ENCODE measurements at places on chromosomes 7 and 10.
A peak's percentile ranks its signal among the peaks of the same experiment; 100 is the strongest.

GRCh38 chr7:69880840-69881239, 282.6 kb downstream of the AUTS2 start:
- DNase-seq: no peak

DNA sequence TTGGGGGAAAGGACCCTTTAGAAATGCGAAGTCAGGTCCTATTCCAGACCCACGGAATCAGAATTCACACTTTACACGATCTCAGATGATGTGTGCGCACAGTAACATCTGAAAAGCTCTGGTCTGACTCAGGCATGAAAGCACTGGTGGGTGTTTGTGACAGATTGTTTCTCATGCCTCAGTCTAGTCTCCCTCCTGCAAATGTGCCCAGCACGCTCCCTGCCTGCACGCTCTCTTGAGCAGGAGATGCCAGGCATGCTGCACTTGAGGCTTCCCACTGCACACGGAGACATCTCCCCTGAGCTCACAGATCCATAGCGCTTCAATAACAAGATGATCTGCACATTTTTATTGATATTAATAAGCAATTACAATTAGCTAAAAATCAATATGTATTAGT, 23.6 kb upstream of the ZNF37A start:
- DNase-seq: no peak

GRCh38 chr10:80192553-80192952, 12.8 kb downstream of the ANXA11 start:
- no peak for DNase-seq

GRCh38 chr10:104309980-104310978, 28.0 kb downstream of the ITPRIP start:
- DNase-seq: no peak

DNA sequence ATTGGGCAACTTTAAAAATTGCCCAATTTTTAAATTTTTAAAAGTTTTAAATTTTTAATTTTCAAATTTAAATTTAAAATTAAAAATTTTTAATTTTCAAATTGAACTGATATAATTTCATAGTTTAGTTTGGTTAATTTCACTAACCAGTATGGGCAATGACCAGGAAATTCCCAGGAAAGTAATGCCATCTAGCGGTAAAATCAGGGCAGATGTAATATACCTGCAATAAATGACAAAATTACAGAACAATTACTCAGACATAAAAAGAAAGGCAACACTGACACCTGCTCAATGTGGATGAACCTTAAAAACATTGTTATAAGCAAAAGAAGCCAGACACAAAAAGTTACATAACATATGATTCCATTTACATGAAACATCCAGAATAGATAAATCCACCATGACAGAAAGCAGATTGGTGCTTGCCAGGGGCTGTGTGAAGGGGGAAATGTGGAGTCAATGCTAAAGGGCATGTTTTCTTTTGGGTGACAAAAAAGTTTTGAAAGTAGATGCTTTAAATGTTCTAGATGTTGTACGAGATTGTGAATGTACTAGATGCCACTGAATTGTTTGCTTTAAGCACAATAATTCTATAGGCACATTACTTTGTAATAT, 28.6 kb upstream of the SLC16A12 start:
- DNase-seq: peak; percentile 33

- no peak for DNase-seq
Measured at GRCh38 chr7:28785041-28785995, 172.8 kb downstream of the TRIL start.

DNA sequence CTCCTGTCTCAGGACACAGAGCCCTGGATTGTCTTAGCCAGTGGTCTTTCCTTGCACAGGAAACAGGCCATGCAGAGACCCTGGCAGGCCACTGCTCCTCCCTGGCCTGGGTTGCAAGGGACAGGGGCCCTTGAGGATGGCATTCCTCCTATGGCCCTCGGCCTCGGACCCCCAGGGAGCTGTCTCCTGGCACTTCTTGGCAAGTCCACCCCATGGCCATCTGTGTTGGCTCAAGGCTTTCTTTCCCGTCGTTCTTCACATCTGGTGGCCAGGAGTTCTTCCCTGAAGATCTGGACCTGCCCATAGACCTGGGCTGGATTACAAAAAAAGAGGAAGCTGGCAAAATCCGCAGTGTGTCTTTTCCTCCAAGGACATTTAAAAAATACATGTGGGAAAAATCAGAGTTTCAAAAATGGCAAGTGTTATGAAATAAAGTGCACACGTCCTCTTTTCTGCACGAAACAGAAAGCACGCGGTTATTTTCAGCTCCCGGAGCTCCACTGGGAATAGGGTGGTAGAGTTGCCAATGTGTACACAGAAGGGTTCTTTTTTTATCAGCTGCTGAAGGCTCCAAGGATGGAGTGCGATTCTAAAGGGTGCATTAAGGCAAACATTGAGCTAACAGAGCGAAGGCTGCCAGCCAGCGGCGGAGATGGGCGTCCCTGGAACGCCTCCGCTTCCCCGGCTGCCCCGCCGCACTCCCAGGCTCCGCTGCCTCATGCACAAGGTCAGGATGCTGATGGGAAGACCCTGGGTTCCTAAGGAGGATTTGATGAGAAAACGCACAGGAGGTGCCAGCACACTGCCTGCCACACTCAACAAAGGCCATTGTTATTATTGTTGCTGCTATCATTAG, 62.8 kb upstream of the FAM20C start:
- DNase-seq: peak; percentile 10

DNA sequence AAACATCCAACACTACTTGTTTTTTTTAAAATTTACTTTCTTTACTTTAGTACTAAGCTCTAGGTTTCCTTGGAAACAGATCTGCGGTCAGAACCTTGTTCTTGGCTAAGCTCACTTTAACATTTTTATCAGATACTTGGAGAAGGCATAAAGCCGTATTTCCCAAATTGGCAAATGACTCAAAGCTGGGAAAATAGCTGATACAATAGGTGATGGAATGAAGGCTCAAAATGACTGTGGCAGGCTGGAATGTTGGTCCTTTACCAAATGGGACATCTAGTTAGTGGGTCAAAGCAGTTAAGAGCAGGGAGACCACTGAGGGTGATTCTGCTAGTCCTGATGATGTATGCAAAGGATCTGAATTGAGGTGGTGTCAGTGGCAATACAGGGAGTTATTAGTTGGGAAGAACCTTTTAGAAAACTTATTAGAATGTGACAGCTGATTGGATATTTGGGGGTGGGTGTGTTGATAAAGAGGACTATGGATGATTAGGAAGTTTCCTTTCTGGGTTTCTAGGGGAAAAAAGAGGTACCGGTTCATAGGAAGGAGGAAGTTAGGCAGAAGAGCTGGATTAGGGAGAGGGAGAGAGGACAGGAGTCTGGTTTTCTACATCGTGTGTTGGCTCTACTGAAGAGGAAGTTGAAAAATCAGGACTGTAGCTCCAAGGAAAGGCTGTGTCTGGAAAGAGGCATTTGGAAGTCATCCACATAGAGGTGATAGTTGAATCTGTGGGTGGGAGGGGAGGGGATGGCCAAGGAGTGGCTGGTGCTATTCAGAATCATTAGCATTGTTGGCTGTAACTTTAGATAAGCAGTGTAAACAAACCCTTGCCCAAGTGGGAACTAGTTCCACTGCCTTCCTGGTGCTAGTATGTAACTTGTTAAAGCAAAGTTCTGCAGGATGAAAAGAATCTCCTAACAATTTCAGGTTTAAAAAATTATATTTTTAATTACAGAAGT, 13.1 kb downstream of the PLCE1 start:
- peak; percentile 48 for DNase-seq

DNA sequence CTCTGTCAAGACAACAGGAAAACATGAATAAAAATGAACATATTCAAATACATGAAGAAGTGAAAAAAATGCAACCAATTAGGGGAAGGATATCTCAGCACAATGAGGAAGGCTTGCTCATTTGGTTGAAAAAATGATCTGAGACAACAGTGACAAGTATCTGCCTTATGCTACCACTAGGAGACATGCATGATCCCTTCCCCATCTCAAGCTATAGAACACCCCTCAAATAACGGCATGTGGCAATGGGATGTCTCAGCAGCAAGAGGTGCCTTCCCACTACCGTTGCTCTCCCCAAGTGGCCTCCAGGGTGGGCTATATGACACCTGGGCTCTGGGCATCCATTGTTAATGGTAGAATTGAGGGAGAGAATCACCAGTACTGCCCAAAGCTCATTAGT, 98.1 kb upstream of the RSU1 start:
- DNase-seq: no peak

Data from fibroblast of the conjunctiva (primary cell).